Fibroblast of upper back skin (primary cell): ENCODE measurements at places on chromosomes 12 and 14.
A peak's percentile ranks its signal among the peaks of the same experiment; 100 is the strongest.

- DNase-seq = no peak
Observed at GRCh38 chr12:4734625-4735340, 14.6 kb downstream of the GALNT8 start.

GRCh38 chr12:112908548-112908947 is 1.8 kb downstream of the OAS1 start:
- DNase-seq = no peak

DNA sequence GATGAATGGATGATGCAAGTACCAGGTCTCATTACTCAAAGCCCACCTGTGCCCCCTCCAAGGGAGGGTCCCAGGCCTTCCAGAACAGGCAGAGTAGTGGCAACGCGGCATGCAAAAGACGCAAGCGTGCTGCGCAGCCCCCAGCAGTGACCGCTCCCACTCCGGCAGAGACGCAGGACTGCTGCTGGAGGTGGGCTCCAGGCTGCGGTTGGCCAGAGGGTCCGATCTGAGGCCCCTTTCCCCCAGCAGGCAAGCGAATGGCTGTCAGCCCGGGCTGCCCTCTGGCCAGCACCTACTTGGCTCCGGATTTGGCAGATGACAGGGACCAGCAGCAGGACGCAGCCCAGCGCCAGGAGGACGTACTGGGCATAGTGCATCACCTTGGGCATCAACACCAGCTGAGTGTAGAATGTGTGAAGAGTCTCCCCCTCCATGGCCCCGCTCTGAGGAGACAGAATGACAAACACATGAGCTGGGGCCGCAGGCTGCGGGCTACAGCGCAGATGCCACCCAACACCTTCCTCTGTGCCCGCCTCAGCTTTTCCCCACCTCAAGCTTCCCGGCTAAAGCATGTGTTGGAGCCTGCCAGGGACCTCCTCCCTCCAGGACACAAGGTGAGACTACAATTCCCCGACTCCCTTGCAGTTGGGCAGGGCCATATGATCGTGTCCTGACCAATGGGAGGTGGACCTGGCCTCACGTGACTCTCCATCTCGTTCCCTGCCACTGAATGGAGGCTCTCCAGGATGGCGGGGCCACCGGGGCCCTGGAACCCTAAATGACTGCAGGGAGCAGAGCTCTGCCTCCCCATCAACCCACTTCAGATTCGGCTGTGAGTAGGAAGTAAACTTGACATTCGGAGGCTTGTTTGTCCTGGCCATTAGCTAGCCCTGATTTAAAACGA is 77.4 kb downstream of the SCARB1 start:
- peak; percentile 94 for DNase-seq

- DNase-seq = peak; percentile 89
Observed at GRCh38 chr14:72781561-72782508, 112.1 kb downstream of the DPF3 start.

GRCh38 chr12:91104812-91105466 is 6.4 kb downstream of the LUM start:
- no peak for DNase-seq

- no peak for DNase-seq
Observed at GRCh38 chr12:110073049-110073831, 24.9 kb upstream of the C12orf76 start.

GRCh38 chr14:69693801-69694729 is 72.9 kb upstream of the SRSF5 start:
- no peak for DNase-seq

GRCh38 chr14:102317564-102318248 is 1.8 kb upstream of the ZNF839 start:
- DNase-seq = no peak

DNA sequence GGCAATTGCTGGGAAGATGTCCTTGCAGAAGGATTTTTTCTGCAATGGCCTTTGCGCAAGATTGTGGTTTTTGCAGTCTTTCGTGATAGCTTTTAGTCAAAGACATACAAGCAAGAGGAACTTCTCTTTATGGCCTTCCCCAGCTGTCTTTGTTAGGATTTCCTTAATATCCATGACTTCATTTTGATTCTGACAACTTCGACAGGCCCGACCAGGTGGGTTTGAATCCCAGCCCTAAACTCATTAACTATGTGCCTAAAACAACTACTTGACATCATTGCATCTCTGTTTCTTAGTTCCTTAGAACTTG is 13.3 kb upstream of the VRK1 start:
- DNase-seq = no peak

DNA sequence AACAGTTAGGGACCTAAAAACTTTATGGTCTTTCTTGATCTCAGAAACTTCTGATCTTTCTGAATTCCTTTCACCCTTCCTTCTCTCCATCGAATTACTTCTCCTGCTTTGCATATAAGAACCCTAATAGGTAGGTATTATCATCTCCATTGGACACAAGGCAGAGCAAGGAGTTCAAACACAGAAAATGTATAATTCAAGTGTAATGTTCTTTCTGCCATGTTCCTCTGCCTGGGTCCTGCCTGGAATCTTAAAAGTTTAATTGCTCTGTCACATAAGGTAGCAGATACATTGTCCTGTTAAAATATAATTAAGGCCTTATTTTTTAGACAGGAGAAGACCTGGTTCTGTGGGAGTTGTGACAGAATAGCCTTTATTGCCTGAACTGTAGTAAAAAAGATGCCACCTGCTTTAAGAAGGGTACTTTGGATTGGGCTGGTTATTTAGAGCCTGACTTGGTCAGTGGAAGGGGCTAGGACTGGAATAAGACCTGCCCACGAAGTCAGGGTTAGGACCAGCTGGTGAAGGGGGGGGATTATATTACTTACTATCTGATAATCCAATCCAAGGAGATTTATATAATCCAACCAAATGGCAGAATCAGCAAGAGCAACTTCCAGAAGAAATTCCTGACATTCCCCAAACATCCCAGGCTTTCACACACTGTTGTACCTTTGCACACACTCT is 10.4 kb downstream of the G2E3 start:
- DNase-seq = peak; percentile 55

- DNase-seq = peak; percentile 66
Observed at GRCh38 chr14:99982537-99983250, 82.5 kb upstream of the EVL start.

GRCh38 chr12:52924764-52925716 is 20.2 kb upstream of the KRT8 start:
- DNase-seq = peak; percentile 97

GRCh38 chr14:105537580-105538474 is 11.4 kb downstream of the TMEM121 start:
- DNase-seq = no peak

DNA sequence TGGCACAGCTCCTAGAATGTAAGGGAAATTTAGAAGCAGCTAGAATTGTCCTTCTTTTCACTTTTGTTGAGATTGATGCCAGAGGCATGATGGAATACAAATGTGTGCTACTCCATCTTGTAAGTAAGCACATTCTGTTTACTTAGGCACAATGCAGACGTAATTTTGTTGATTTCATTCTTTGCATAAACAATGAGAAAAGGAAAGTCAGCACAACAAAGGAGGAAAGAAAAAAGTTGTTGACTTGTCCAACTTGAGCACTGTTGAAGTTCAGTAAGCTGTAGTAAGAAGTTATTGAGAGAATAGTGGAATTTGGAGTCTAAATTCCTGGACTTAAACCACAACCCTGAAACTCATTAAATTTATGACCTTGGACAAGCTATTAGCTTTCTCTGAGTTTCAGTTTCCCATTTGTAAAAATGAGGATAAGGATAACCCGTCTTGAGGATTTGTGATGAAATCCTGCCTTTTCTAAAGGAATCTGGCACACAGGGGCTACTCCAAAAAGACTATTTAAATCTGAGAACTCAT is 19.4 kb upstream of the CNTN1 start:
- peak; percentile 17 for DNase-seq

DNA sequence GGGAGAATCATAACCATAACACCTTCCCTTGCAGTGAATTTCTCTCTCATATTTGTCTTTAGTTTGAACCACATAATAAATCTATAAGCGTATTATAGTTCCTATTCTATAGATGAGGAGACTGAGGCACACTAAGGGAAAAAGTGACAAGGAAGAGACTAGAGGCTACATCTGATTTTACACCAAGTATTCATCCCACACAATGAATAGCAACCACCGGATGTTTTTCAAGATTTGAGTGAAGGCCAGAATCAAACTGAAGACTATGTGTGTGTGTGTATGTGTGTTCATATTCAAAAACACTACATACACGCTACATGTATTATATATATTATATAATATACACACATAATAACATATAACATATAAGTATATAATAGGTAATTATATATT is 4.7 kb downstream of the ASB2 start:
- DNase-seq = no peak

GRCh38 chr12:99119943-99120342 is 474.9 kb downstream of the APAF1 start:
- no peak for DNase-seq

- no peak for DNase-seq
Observed at GRCh38 chr14:52844262-52845060, 53.1 kb upstream of the GNPNAT1 start.

DNA sequence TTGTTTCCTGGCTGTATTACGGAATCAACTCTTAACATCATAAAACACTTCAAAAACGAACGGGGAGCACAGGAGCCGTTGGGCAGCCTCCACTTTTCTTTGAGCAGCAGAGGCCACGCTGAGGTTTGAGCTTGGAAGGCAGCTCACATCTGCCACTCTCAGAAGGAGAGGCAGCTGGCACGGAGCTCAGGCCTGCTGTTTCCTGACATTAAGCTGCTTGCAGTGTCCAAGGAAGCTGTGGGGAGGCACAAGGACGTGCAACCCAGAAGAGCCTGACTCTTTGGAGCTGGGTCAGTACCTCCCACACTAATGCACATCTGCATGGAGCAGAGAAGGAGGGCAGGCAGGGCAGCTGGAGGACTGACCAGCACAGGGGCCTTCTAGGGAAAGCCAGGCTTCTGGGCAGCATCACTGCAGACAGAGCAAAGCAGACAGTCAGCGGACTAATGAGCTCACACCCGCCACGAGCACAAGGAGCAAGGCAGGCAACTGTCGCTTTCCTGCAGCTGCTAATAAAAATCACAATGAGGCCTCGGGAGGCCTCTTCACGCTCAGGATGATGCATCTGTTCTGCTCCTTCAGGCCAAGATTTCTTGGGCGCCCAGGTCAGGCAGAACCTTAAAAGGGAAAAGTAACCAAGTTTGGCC is 211.1 kb downstream of the GLT1D1 start:
- no peak for DNase-seq

GRCh38 chr12:57315681-57316080 is 64.7 kb upstream of the STAC3 start:
- no peak for DNase-seq

DNA sequence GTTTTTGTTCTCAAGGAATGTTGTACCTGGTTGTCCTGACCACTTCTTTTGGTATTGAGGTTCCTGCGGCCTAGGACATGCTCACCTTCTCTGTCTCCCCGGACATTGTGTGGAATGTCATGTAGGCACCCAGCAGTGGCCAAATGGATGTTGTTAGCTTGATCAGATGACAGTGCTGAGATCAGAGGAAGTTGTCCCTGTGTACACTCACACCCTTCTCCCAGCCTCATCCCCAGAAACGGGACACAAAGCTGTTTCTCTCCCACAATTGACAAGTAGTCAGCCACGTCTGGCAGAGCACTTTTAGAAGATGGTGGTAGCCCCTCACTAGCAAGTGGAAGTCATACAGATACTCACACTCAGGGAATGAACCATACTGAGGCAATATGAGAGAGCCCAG is 3.0 kb downstream of the PLEKHH1 start:
- no peak for DNase-seq

- no peak for DNase-seq
Observed at GRCh38 chr12:13530966-13531365, 334.4 kb downstream of the EMP1 start.

DNA sequence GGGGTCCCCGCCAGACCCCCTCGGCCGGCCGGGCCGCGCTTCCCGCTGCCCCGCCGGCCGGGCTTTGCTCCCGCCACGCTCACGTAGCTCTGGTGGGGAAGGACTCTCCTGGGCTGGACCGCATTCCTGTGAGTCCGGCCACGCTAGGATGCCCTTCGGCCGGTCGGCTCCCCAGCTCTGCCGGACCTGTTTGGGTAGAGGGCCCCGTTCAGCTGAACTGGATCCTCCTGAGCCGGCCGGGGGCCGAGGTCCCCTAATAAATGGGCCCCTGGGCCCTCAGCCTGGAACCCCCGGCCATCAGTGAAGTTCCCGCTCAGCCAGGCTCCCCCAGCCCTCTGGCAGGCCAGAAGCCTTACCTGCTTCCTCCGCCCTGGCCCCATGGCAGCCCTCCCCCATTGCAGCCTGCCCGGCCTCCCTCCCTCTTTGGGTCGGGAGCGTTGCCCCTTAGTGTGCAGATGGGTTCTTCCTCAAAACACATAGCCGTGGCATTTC is 593 bp downstream of the UNC119B start:
- DNase-seq = no peak

- DNase-seq = no peak
Observed at GRCh38 chr14:69260861-69261564, 1.1 kb downstream of the GALNT16 start.

DNA sequence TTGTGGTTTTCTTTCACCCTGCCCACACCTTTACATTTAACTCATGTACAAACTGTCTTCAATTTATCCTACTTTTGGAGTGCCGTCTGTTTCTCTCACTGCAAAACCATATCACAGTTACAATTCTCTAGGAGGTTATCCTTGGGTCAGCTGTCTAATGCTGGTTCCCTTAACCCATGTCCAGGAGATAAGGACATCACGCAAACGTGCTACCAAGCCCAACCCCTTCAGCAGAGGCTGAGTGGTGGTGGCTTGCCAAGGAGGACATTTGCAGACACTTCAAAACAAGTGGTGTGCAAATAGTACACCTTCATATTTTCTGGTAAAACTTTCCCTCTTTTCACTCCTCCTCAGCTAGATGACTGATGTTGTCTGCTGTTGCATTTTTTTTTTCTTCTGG is 167.9 kb downstream of the PAX9 start:
- no peak for DNase-seq

GRCh38 chr12:31591380-31591901 is 505 bp upstream of the DENND5B start:
- no peak for DNase-seq

- peak; percentile 82 for DNase-seq
Observed at GRCh38 chr12:124053851-124054250, 80.8 kb downstream of the ZNF664 start.

DNA sequence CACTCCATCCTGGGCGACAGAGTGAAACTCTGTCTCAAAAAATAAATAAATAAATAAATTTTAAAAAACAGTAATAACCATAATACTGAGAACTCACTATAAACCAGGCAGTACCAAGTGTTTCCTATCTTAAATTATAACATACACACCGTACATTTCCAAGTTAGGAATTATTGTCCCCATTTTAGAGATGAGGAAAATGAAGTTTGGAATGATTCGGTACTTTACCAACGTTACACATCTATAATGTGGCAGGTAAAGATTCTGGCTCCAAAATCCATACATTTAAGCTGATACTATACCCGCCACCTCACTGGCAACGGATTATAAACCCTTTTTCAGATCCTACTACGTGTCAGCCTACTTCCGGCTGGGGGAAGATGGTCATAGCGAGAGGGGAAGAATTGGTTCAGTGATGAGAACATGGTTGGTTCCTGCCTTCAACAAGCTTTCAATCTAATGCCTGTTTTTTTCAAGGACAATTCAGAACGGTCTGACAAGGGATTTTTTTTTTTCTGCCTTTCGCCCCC is 105.9 kb upstream of the ATF7IP start:
- no peak for DNase-seq
